ENCODE measurements at places on chromosomes 13 and 19.

GRCh38 chr13:46648166-46648607 lies 95.2 kb downstream of the LRCH1 start:
- no peak for DNase-seq

GRCh38 chr19:35845215-35846037 lies 6.9 kb downstream of the NPHS1 start:
- no peak for DNase-seq

GRCh38 chr13:43291287-43292060 lies 268.1 kb downstream of the DNAJC15 start:
- no peak for DNase-seq

DNA sequence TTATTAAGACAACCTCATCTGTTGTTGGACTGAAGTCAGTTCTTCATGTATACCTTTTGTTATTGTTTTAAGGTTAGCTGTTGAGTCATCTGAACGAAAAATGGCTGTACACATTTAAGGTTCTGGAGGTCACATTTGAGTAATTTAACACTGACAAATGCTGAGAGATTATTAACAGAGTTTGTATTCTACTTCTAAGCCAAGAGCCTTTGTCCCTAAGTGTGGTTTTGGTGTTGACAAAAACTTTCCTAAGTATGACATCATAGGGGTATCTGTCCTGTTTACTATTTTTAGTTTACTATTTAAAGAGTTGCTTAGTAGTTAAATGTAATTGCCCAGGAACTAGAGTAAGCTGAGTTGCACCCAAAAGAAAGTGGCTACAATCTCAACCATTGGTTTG lies 71.9 kb downstream of the CDK8 start:
- DNase-seq = no peak

Measured in renal cortex interstitium (tissue), 15 donors.